Liver (tissue), 10 donors: ENCODE measurements at places on chromosomes 6 and 20. TPM values are rescaled to one million over a fixed set of nuclear protein-coding genes. Genes with fewer than 3 reads are reported as not detected.

Gene FRK
- 26.8 TPM for total RNA-seq

Gene WFDC5
- not detected for total RNA-seq

Gene MCCD1
- 0.56 TPM for total RNA-seq

Gene RNF182
- not detected for total RNA-seq

GRCh38 chr6:119182875-119183274 is 104.4 kb upstream of the FAM184A start:
- no peak for DNase-seq

DNA sequence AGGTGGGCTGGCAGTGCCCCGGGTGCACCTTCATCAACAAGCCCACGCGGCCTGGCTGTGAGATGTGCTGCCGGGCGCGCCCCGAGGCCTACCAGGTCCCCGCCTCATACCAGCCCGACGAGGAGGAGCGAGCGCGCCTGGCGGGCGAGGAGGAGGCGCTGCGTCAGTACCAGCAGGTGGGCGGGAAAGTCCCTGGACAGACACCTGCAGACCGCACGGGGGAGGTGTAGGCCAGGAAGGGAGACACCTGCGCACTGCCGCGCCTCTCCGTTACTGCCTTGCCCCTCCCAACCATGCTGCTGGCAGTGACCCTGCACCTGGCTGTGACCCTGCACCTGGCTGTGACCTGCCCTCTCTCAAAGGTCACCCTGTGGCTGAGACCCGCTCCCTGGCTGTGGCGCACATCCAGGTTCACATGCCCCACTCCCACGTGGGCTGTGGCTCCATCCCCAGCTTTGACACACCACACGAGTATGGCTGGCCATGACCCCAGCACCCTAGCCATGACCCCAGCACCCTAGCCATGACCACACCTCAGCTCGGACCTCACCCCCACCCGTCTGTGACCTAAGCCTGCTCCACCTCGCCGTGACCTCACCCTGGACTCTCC is 11.6 kb downstream of the RBCK1 start:
- no peak for DNase-seq

DNA sequence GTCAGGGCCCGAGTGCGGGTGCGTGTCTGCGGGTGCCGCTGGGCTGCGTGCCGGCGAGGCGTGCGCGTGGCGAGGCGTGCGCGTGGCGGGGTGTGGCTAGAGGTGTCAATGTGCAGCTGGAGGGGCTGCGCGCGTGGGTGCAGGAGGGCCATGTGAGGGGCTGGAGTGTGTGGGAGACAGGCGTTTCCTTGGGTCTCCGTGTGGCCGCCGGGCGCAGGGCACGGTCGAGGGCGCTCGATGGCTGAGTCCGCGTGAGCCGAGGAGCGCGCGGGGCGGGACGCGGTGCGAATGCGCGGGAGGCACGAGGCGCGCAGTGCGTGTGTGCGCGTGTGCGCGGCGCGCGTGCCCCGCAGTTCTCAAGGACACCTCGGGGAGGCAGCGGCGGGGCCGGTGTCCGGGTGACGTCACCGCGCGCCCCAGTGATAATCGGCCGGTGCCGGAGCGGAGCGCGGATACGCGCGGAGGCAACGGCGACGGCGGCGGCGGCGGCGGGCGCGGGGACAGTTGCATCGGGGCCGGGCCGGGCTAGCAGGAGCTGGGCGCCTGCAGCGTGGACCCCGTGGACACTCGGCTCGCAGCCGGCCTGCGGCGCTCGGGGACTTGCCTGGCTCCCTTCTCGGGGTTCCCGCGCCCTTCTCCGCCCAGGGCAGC is 38.7 kb downstream of the YTHDF1 start:
- DNase-seq = no peak

- DNase-seq = no peak
These were observed 8.6 kb upstream of the CARMIL1 start for GRCh38 chr6:25270559-25270958.

DNA sequence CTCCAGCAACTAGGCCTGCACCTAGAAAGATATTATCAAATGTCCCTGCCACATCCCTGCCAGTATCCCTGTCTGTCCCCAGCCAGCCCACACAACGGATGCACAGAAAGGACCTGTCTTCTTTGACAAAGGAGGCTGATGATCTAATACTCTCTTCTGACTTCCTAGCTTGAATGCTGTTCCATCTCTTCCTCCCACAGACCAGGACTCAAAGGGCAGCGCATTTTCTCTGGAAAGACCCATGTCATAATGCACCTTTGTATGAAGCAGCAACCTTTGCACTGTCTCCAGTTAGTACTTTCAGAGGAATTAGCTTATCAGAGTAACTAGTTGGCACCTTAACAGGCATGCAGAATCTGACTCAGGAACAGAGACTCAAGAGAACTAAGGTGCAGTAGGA is 53.3 kb upstream of the TAF8 start:
- no peak for DNase-seq

GRCh38 chr6:42137194-42137753 is 5.1 kb downstream of the C6orf132 start:
- DNase-seq = no peak

- no peak for DNase-seq
These were observed 94.6 kb downstream of the FOXA2 start for GRCh38 chr20:22489626-22490286.

DNA sequence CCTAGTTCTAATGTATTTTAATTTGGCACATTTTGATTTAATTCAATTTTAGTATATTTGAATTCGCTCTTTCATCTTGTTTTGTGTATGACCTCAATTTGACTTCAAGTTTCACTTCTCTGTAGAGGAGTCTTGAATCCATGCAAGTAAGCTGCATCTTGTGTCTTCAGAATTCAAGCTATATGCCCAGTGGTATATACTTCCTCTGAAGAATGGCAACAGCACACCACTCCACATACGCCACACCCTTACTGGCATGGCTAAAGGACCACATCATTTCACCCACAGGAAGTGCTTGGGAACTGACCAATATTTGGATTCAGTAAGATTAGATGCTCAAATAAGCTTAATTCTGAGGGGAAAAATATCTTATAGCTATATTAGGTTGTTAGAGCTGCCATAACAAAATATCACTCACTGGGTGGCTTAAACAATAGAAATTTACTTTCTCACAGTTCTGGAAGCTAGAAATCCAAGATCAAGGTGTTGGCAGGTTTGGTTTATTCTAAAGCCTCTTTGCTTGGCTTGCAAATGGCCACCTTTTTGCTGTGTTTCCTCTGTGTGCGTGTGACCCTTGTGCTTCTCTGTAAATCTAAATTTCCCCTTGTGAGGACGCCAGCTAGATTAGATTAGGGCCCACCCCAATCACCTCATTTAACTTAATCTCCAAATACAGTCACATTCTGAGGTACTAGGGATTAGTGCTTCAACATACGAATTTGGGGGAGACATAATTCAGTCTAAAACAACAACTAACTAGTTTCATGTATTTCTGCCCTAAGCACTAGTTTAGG is 2.8 kb upstream of the ASF1A start:
- no peak for DNase-seq

GRCh38 chr20:50416269-50417022 is 93.7 kb upstream of the PTPN1 start:
- no peak for DNase-seq

GRCh38 chr20:57051096-57051495 is 215.3 kb downstream of the BMP7 start:
- DNase-seq = no peak

DNA sequence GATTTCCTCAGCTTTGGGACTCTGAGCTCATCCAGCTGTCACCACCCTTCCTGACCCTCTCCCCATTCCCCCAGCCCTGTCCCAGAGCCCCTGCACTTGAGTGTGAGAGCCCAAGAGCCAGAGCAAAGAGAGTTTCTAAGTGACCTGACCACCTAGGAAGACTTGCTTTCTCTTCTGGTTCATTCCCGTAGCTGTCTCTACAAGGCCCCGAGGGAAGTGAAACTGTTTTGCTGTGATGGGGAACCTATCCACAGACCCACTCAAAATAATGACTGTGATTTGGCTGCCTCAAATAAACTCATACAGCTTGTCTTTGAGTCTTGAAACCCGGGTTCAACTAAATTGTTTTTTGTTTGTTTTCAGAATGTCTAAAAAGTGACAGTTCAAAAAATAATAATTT is 74.6 kb upstream of the XRN2 start:
- no peak for DNase-seq

DNA sequence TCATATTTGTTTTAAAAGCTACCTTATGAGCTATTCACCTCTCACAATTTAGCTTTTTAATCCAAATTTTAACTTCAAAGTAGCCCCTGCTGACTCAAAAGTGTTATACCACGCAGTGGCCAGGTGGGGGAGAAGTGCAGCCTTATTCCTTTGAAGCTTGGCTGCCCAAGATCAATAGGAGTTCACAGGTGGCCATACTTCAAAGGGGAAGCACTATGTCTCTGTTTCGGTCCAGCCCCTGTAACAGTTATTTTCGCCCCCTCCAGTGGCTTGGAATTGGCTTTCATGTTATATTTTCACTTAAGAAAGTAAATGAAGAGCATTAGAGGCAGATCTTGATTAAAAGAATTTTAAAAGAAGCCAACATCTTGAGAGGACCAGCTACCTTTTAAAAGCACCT is 608.4 kb downstream of the EPHA7 start:
- peak; percentile 34 for DNase-seq
